ENCODE measurements at places on chromosomes 1 and 21. TPM values are rescaled to one million over a fixed set of nuclear protein-coding genes. Genes with fewer than 3 reads are reported as not detected.

FMN2 gene
- total RNA-seq = 2.0 TPM

TRAF3IP3 gene
- total RNA-seq = not detected

KIF21B gene
- total RNA-seq = 26.5 TPM

OR2T34 gene
- total RNA-seq = not detected

TRIM33 gene
- total RNA-seq = 52.3 TPM

ARHGEF10L gene
- total RNA-seq = 39.6 TPM

LINGO4 gene
- not detected for total RNA-seq

RPS6KA1 gene
- 55.0 TPM for total RNA-seq

THEM5 gene
- not detected for total RNA-seq

LAD1 gene
- total RNA-seq = 30.5 TPM

OR2AK2 gene
- total RNA-seq = not detected

FCRL2 gene
- total RNA-seq = not detected

FCGR2B gene
- not detected for total RNA-seq

SFN gene
- 4.0 TPM for total RNA-seq

CFAP57 gene
- 0.80 TPM for total RNA-seq

C8B gene
- not detected for total RNA-seq

PTCH2 gene
- 1.2 TPM for total RNA-seq

SH2D1B gene
- total RNA-seq = not detected

MYBPH gene
- not detected for total RNA-seq

SPATA21 gene
- total RNA-seq = not detected

LRRC7 gene
- 0.06 TPM for total RNA-seq

PDE4DIP gene
- total RNA-seq = 40.5 TPM

CD34 gene
- total RNA-seq = 0.39 TPM

SIM2 gene
- total RNA-seq = 0.34 TPM

C1QA gene
- total RNA-seq = not detected

SLC2A5 gene
- not detected for total RNA-seq

JTB gene
- total RNA-seq = 91.1 TPM

TCEA3 gene
- 0.21 TPM for total RNA-seq

GJA8 gene
- total RNA-seq = not detected

DYNLT5 gene
- 0.93 TPM for total RNA-seq

PROK1 gene
- not detected for total RNA-seq

HSPA6 gene
- total RNA-seq = 0.17 TPM

SERTAD4 gene
- 3.2 TPM for total RNA-seq

PADI3 gene
- total RNA-seq = 0.37 TPM

PPT1 gene
- total RNA-seq = 141 TPM

All from H1 (cell line).